ENCODE measurements at places on chromosomes 4 and X.
A peak's percentile ranks its signal among the peaks of the same experiment; 100 is the strongest.

- peak; percentile 29 for DNase-seq
Measured at GRCh38 chrX:125205133-125205917, 114.3 kb upstream of the TEX13C start.

DNA sequence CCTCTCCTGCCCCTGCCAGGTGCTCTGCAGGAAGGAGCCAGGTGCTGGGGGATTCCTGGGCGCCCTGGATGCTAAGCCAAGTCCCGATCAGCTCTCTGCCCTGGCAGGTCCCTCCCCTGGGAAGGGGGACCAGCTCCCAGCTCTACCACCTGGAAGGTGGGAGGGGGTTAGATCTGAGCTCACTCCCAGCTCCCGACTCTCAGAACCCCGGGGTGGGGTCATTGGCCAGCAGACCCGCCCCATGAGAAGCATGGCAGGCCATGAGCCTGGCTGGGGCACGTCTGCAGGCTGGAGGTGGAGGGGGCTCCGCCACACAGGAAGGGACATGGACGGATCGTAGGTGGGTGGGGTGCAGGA is 83.4 kb upstream of the NKX1-1 start:
- DNase-seq = no peak

DNA sequence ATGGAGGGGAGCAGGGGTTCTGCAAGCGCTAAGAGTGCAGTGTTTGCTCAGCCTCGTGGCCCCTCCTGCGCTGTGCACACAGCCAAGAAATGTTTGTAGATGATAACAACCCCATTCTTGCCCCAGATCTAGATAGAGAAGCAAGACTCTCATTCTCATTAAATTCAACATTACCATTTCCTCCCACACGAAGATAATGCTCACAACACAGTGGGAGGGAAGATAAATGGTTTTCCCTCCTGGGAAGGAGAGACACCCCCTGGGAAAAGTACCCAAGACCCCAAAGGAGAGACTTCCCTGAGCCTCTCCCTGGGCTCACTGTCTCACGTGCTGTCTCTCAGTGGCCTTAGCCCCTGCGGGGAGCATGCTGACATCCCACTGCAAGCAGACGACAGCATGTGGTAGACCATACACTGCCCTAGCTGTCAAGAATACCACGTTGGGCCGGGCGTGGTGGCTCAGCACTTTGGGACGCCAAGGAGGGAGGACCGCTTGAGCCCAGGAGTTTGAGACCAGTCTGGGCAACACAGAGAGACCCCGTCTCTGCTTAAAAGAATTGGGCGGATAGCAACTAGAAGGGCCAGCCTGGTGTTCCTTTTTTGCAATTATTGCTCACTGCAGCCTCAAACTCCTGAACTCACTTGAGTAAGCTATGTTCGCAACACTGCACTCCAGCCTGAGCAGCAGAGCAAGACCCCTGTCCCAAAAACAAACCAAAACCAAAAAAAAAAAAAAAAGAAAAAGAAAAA is 34.9 kb upstream of the IQSEC2 start:
- DNase-seq = no peak

DNA sequence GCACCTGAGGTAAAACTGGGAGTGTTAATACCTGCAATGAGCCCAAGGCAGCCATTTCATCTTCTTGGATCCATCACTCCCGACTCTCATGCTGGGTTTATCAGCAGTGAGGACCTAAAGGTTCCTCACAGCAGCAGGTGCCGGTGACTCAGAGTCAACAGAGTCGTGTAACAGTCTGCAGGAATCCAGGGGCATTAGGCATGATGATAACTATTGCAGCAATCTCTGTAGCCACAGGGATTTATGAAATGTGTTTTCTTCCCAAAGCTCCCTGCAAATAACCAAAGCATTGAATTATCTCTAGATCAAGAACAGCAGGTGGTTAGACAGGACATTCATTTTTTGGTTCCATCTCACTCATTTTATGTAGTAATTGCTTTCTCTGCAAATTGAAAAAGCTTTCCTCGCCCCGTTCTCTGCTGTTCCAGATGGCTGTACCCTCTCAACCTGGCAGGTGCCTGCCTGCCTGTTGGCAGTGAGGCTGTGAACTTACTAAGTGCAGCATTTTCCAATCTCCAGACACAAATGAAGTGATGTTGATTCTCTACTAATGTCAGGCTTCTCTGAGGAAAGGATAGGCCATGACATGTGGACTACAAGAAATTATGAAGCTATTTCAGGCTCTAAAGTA is 48.1 kb upstream of the TSPAN7 start:
- DNase-seq = no peak

- no peak for DNase-seq
Measured at GRCh38 chr4:7591409-7592053, 156.8 kb upstream of the PSAPL1 start.

GRCh38 chrX:38514016-38514854 is 47.1 kb upstream of the TSPAN7 start:
- no peak for DNase-seq

- no peak for DNase-seq
Measured at GRCh38 chr4:183918696-183919095, 13.6 kb downstream of the STOX2 start.

GRCh38 chr4:8201321-8201781 is 2.3 kb downstream of the SH3TC1 start:
- DNase-seq = no peak

- DNase-seq = no peak
Measured at GRCh38 chr4:177862541-177863176, 420.4 kb upstream of the AGA start.

DNA sequence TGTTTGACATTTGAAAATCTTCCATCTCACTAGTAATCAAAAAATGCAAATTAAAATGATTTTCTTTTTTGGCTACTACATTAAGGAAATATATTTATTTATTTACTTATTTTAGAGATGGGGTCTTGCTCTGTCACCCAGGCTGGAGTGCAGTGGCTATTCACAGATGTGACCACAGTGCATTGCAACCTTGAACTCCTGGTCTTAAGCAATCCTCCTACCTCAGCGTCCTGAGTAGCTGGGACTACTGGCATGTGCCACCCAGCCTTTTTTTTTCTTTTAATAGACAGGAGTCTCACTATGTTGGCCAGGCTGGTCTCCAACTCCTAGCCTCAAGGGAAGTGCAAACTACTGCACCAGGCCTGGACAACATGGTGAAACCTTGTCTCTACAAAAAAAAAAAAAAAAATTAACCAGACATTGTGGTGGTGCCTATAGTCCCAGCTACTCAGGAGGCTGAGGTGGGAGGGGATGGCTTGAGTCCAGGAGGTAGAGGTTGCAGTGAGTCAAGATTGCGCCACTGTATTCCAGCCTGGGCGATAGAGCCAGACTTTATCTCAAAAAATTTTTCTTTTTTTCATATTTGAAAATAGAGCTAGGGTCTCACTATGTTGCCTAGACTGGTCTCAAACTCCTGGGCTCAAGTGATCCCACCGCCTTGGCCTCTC is 4.4 kb upstream of the SMIM14 start:
- DNase-seq = no peak

GRCh38 chrX:110341189-110342035 is 17.2 kb upstream of the RTL9 start:
- DNase-seq = no peak

DNA sequence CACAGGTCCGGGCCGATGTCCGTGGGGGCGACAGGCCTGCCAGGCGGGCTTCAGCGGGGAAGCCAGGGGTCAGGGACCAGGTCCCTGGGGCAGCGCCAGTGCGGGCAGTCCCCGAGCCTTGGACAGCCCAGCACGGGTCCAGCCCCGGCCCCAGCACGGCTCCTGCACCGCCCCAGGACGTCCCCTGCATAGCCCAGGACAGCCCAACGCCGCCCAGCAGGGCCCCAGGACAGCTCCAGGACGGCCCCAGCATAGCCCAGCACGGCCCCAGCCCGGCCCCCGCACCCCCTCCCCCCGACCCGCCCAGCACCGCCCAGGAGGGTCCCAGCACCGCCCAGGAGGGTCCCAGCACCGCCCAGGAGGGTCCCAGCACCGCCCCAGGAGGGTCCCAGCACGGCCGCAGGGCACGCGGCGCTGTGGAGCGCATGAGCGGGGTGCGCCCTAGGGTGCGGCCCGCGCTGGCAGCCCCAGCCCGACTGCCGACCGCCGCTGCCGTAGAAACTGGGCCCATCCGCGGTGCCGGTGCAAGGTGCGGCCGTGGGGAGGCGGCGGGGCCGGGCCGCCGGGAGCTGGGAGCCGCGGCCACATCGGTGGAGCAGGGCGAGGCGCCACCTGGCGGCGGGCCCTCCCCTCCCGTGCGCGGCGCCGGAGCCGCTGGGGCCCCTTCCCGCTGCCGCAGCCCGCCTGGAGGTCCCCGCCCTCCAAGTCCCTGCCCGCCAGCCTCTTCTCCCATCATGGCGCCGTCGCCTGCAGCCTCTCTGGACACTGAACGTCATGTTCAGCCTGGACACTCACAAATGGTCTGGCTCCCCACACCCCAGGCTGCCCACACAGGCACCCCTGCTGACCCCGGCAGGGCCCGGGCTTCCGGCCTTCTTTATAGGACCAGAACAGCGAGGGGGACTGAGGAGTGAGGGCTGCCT is 106.8 kb upstream of the NKX1-1 start:
- DNase-seq = peak; percentile 43

DNA sequence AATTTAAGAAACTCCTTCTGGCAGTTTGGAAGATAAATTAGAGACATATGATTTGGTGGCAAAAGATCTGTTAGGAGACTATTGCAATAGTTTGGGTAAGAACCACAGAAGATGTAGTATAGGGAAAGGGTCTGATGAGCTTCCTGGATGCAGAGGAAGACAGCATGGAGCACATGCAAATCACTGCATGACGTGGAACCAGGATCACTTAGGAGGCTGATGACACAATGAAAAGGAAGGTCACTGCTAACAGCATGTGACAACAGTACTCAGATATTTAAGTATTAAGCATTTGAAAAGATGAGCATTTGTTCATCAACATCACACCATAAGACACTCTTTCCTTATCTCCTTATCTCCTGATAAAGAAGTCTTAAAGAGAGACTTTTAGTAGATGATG is 167.8 kb upstream of the LDB2 start:
- no peak for DNase-seq

GRCh38 chrX:33183361-33183760 is 28.0 kb downstream of the DMD start:
- peak; percentile 73 for DNase-seq

DNA sequence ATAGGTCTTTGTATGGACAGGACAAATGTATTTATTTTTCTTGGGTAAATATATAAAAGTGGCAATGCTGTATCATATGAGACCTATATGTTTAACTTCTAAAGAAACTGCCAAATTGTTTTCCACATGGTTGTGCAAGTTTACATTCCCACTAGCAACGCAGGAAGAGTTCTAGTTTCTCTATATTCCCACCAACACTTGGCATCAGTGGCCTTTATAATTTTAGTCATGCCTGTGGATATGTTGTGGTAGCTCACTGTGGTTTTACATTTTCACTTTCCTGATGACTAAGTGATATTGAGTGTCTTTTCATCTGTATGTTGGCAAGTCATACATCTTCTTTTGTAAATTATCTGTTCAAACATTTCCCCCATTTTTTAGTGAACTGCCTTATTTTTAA is 126.0 kb downstream of the EMCN start:
- DNase-seq = no peak

- no peak for DNase-seq
Measured at GRCh38 chrX:15204130-15204751, 65.6 kb downstream of the ASB9 start.

DNA sequence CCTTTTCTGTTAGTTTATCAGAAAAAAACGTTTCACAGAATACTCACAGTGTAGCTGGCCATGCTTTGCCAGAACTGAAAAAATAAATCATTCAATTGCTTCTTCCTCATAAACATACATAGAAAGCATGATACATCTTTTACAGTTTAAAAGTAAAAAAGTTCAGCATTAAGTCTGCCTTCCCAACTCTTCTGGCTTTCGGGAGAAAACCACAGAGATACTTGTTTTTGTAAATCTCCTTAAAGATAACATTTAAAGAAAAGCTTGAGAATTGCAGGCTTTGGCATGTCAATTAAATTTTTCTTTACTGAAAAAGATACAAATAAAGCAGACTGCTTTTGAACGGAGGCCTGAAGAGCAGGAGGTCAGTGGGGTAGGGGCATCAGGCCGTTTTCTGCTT is 66.8 kb downstream of the SEC24D start:
- DNase-seq = no peak

- no peak for DNase-seq
Measured at GRCh38 chr4:167119392-167119791, 114.9 kb downstream of the SPOCK3 start.

GRCh38 chrX:39911278-39911897 is 186.4 kb downstream of the BCOR start:
- DNase-seq = no peak

- no peak for DNase-seq
Measured at GRCh38 chr4:73523126-73523525, 41.6 kb downstream of the AFM start.

DNA sequence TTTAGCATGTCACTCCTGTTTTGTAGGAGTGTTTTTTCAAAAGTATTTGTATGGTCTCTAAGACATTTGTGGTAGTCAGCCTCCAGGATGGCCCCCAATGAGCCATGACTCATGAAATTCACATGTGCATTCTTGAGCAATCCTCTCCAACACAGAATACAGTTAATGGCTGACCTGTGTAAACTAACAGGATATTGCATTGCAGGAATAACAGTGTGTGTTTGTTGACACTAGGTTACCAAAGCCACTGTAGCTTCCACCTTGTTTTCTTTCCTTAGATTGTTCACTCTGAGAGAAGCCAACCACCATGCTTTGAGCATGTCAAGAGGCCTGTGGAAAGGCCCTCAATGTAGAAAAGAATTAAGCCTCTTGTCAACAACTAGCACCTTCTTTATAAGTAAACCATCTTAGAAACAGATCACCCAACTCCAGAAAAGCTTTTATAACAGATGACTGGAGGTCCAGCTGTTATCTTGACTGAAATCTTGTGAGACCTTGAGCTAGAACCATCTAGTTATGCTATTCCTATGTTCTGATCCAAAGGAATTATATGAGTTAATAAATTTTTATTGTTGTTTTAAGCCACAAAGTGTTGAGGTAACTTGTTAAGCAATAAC is 28.5 kb downstream of the TBCK start:
- peak; percentile 2 for DNase-seq

DNA sequence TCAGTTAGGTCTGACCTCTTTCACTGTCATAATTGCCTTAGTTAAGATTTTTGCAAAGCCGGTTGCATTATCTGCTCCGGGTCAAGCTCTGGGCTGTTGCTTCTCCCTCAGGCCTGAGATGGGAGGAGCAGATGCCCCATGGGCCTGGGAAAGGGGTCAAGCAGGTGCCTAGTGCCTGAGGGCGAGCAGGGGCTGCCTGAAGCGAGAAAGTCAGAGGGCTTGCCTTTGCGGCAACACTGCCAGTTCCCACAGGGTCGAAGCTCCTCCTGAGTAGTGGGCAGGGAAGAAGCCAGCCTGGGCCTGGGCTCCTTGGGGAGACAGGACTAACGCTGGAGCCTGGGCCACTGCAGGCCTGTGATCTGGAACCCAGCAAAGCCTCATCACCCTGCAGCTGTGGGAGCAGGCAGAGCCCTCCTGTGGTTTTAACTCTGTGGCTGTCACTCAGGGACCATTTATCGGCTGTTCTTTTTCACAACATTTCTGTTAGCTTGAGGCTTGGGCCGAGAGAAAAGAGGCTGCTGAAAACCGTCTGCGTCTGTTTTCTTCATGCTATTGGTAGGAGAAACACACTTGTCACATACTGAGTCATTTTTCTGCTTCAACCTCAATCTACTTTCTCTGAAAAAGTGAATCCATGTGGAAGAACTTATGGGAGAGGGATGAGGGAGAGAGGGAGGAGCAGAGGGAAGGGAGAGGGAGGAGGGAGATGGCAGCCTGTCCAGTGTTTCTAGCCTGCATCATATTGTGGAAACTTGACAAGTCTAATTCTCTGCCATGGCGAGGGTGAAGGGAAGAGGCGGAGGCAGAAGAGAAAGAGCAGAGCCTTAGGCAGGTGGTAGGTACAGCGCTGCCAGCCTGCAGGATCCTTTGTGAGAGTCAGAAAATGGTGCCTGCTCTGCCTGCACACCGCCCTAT is 68.4 kb downstream of the RHOH start:
- DNase-seq = peak; percentile 23
